ENCODE measurements at places on chromosomes 1 and 21. TPM values are rescaled to one million over a fixed set of nuclear protein-coding genes. Genes with fewer than 3 reads are reported as not detected.

DNA sequence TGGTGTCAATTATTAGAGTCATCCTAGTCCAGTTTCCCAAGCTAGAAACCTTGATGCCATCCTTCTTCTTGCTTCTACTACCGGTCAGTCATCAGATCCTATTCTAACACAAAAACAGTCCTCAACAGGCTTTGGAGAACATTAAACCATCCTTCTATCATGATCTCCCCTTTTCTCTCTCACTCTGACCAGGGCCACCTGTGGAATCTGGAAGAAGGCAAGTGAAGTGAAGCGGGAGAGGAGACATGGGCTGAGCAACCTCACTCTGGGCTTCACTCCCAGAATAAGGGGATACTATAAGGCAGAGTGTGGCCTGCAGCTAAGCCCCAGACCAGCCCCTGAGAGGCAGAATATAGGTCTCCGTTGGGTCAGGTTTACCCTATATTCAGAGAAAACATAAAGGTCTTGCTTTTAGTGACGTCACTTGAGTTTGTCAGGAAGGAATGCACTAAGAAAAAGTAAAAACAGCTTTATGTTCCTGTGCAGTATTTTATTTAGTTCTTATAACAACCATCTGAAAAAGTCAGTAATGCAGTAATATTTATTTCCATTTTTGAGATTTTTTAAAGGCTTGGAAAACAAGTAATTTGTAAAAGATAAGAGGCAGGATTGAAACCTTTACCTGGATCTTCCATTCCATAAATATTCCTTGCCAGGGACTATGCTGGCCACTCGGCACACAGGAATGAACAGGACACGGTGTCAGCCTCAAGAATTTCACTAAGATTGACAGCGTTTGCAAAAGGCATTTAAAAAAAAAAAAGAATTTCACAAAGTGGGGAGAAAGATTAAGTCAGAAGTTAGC lies 61.3 kb downstream of the NFASC start:
- DNase-seq: no peak

DNA sequence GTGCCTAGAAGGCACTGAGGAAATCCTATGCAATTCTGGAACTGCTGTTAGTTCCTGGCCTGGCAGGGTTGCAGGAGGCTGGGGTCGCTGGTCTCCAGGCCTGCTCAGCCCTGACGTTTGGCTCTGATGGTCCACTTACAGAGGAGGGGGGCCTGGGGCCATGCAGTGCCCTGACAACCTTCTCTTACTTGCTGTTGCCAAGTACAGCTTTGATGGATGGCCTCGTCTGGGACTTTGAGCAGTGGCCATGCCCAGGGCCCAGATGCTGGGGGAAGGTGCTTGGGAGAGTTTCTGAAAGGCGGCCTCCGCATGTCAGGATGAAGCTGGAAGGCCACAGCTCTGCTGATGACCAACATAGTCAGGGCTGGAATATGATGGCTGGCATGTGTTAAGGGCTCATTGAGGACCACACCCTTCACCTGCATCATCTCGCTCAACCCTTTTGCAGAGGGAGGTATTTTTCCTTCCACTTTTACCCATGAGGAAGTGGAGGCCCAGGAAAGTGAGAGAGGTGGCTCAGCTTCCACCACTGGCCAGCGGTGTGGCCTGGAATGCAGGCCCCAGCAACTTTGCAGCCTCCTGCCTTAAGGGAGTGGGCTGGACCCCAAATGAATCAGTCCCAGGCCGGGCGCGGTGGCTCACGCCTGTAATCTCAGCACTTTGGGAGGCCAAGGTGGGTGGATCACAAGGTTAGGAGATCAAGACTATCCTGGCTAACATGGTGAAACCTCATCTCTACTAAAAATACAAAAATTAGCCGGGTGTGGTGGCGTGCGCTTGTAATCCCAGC lies 34.7 kb upstream of the LRRC3 start:
- no peak for DNase-seq

- DNase-seq: no peak
These were observed 1.2 kb upstream of the EPHA10 start for GRCh38 chr1:37765916-37766664.

GRCh38 chr1:6178751-6179563 lies 1.2 kb downstream of the CHD5 start:
- no peak for DNase-seq

GRCh38 chr1:247437551-247438505 lies 20.1 kb downstream of the OR2B11 start:
- DNase-seq: no peak

Gene GUCA2A
- total RNA-seq: not detected

DNA sequence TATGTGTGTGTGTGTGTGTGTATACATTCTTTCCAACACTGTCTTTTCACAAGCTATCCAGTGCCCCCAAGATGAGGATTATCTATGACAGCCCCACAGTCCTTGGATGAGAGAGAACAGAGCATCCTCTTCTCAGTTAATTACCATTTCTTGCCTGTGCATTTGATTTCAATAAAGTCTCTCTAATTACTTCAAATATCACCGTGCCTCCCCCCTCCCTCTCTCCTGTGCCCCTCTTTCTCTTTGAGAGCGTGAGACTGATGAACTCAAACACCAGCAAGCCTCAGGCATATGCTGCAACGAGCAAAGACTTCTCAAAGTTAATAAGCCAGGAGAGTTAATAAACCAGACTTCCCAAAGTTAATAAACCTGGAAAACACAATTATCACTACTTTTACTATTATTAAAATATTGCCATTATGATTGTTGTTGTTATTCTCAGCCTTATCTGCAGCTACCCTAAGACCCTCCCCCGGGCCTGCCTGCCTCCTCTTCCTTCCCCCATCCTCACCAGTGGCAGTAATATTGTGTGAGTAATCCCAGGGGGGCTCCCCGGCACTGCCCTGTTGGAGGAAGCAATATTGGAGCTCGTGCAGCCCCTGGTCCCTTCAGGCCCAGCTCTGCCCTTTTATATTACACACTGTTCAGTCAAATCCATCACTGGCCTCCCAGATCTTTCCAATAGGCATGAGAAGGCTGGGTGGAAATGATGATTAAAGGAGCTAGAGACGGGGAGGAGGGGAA lies 30.9 kb downstream of the LMX1A start:
- no peak for DNase-seq

GRCh38 chr1:108505763-108506070 lies 54.2 kb upstream of the EEIG2 start:
- no peak for DNase-seq

DNA sequence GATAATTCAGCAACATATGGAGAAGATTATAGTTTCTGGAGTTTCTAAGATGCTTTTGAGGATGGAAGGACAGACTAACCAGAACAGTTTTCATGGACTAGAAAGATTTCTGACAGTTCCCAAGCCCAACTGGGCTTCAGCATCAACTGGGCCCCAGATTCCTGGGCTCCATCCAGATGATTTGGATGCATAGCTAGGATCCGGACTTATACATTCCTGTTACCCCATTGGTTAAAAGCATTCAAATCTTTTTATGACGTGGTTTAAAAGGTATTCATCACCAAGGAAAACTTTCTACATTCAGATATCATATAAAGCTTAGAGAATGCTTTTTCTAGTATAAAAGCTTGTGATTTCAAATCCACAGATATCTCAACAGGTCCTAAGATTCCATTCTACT lies 29.7 kb downstream of the TSHB start:
- no peak for DNase-seq

Gene LEPR
- total RNA-seq: 8.3 TPM

Gene CA6
- 2.5 TPM for total RNA-seq

DNA sequence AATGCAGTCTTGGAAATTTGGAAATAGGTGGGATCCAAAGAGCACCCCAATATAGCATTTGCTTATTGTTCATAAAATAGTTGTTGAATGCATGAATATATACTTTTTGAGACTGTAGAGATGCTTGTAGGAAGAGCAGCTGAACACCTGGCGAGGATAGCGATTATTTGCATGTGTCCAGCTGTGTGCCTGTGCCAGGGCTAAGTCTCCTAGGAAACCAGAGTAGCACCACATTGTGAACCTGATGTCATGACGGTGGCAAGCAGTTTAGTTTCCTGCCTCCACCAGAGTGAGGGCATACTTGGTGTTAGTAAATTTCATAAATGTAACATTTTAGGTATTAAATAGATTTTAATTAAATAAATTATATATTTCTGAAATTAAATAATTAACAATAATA lies 37.3 kb upstream of the IRF2BP2 start:
- DNase-seq: no peak

DNA sequence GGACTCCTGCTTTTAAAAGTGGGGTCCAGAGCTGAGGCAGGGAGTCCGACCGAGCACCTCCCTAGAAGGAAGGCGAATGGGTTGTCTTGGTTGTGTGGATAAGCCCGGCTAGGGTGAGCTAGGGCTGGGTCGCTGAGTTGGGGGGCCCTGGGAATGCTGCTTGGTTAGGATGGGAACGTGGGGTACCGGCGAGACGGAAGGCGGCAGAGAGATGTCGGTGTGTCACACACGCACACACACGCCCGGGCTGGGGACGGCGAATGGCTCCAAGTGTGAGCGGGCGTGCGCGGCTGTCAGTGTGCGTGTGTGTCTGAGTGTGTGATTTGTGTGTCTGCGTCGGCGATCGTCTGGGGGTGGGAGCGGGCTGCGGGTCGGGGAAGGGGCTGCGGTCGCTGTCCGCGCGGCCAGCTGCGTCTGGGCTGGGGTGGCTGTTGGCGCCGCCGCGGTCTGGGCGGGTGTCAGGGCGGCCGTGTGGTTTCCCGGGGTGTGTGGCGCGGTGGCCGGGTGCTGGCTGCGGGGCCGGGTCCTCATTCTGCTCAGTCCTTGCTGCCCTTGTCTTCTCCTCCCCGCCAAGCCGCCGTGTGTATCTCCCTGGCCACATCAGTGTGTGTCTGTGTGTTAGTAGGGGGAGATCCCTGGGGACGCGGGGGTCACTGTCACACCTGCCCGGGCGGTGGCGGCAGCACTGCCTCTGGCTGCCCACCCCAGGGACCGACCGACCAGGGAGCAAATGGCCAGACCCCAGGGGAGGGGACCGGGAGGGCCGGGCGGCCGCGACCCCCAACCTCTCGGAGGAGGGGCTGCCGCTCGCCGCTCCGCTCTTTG lies 1.1 kb downstream of the EFNA3 start:
- no peak for DNase-seq

DNA sequence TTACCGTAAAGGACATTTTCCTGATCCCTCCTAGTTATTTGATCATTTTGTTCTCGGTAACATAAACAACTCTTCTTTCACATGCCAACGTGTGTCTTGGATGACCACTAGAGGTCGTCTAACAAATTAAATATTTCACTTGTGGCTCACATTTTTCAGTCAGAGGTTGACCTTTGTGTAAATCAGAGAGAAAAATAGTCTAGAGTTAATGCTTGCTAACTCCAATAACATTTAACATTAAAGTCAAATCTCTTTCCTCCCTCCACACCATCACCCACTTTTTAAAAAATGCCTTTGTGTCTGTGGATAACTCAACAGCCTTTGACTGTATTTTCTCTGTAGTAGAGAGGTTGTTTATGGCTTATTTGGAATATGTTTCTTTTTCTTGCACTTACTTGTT lies 220.5 kb upstream of the B3GALT2 start:
- no peak for DNase-seq
